ENCODE measurements at places on chromosomes 3 and 15.

DNA sequence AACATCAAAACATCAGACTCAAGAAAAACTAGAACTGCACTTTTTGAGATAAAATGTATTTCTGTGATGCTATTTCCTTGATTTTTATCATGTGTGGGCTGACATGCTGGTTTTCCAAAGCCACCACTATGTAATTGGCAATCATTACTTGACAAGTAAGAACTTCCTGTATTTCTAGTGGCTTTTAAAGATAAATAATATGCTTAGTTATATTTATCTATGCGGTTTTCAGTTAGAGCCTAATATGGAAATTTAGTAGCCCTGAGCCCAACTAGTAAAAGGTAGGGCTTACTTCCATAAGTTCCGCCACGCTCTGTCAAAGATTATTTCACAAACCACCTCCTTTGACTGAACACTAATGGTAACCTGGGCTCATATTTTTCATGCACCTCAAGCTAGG, 91.6 kb downstream of the PPARG start:
- no peak for DNase-seq

DNA sequence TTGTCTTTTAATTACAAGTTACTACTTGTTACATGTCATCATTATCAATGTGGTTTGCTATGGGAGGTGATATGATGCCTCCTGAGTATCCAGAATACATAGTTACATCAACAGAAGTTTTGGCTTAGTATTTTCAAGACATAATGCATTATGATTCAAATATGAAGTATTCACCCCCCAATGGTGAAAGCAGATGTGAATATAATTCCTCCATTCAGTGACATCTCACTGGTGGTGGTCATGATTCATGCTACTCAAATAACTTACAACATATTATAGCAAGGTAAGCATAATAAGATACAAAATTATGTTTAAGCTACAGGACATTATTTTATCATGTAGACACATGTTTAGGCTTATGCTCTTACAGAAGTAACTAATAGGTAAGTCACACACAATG, 34.9 kb upstream of the TTBK2 start:
- peak; percentile 29 for DNase-seq

DNA sequence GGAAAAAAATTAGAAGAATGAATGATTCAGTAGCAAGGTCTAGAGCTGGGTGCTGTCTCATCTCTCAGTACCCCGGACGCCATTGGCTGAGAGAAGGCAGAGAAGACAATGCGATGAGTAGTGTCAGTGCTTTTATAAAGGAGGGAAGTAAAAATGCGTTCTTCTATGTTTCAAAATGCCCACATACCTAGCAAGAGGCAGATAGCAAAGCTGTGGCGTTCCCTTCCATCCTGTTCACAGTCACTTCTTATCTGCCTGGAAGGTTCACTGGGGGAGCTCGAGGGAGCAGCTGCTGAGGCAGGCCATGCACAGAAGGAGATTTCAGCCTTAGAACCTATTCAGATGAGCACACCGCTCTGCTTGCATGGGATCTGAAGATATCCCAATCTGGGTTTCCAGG, 234.0 kb downstream of the RPLP1 start:
- no peak for DNase-seq

GRCh38 chr15:40929660-40930429, 705 bp downstream of the DLL4 start:
- DNase-seq: no peak

- no peak for DNase-seq
Measured at GRCh38 chr15:69795601-69796000, 302.1 kb downstream of the TLE3 start.

- no peak for DNase-seq
Measured at GRCh38 chr3:101828276-101828675, 21.0 kb upstream of the NFKBIZ start.

DNA sequence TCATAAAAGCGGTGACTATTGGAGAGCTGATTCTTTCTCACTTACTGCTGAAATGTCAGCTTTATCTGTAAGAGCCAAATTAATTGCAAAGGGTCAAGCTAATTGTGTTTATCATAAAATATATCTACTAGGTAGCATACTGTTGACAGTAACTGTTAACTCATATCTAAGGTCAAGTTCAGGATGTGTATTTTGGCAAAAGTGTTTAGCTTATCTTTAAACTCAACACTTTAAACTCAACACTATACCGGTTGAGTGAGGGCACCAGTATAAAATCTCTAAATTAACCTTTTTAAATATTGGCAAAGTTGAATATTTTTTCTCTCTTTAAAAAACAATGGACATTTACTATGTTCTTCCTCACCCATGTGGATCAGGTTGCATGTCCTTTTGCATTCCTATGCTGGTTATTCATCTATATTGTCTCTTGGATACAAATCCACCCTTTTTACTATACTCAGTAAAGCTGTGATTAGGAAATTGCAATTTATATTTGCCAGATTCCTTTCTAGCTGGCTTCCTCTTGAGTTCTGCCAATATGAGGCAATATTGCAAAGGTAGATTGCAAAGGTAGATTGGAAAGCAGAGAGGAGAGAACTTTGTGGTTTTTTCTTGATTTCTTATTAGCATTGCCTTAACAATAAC, 344.6 kb upstream of the DCBLD2 start:
- DNase-seq: no peak

- DNase-seq: no peak
Measured at GRCh38 chr3:172226831-172227230, 187.5 kb downstream of the FNDC3B start.

GRCh38 chr15:66611257-66612053, 45.7 kb upstream of the LCTL start:
- DNase-seq: no peak

DNA sequence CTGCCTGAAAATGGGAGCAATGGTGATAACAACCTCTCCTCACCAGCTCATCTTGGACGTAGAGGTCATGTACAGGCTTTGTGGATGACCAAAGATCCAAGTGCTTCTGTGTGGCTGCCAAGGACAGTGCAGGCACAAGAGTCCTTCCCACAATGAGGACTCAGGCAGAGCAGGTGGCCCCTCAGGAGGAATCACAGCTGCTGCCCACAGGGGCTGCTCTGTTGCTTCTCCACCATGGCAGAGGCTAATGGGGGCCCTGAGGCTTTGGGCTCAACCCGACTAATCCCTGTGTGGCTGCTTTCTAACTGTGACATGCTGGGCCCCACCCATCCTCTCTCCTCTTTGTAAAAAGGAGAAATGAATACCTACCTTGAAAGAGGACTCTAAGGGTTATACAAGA, 58.1 kb upstream of the MRPS22 start:
- no peak for DNase-seq

DNA sequence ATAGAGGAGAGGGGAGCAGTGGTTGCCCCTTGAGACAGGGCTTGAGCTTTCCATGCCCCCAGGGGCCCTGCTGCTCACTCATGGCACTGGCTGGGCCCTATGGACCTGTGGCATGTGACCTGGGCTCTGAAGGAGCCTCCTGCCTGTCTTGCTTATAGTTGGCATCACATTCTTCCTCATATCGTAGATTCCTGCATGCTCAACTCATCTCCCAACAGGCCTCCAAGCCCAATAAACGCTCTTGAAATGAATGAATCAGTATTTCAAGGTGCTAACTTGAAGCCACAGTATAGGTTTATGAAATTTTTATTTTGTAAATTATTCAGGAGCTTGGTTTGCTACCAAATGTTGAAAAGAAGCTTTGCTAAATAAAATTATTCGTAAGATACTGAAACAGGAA, 93.3 kb upstream of the SLC7A14 start:
- no peak for DNase-seq

GRCh38 chr3:396293-396692, 199.7 kb downstream of the CHL1 start:
- DNase-seq: no peak

DNA sequence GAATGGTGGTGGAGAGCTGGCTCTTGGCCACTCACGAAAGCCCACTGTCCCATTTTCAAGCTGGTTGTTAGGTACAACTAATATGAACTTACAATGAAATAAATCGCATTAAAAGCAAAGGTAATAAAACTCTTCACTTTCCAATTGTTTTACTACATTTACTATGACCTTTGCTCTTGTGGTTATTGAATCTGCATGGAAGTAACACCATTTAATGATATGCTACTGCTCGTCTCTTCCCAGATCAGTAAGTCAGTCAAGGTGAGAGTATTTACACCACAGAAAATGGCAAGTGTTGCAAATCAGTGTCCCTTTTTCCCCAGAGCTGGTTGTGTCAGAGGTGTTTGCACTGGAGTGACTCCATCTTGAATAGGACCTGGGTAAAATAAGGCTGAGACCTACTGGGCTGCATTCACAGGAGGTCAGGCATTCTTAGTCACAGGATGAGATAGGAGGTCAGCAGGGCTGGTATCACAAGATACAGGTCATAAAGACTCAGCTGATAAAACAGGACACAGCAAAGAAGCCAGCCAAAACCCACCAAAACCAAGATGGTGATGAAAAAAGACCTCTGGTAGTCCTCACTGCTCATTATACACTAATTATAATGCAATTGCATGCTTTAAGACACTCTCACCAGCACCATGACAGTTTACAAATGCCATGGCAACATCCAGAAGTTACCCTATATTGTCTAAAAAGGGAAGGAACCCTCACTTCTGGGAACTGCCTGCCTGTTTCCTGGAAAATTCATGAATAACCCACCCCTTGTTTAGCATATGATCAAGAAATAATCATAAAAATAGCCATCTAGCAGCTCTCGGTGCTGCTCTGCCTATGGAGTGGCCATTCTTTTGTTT, 57.6 kb downstream of the FRMD4B start:
- DNase-seq: no peak

All from AG09309 (cell line).